Esophagus mucosa (tissue), 1 donor: ENCODE measurements at places on chromosomes 1 and 21. TPM values are rescaled to one million over a fixed set of nuclear protein-coding genes. Genes with fewer than 3 reads are reported as not detected.

DNA sequence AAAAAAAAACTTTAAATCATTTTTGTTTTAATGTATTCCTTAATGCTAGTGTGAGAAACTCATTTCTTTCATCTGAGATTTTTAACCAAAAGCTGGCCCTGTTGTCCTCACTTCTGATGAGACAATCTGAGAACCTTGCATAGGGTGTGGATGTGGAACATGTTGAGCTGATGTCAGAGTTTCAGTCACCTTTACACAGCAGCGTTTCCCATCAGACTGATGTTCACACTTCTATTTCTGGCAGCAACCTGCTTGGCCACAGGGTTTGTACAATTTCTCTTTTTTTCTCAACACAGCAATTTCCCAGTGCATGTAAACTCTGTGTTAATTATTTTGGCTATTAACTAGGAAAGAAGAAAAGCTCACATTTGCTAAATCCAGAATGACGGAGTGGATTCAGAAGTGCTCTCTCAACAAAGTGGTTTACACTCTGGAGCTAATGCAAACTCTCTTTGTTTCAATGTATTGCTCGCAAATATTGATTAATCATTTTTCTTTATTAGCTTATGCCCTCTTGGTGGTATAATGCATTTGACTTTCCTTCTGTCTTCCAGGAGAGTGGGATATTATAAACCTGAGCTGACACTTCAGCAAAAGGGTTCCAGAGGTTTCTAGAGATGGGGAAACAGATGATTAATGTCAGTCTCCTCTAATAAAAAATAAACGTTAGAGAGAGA is 70.5 kb upstream of the HSPA13 start:
- ATAC-seq = no peak

GRCh38 chr1:197093226-197093885 is 26.3 kb upstream of the F13B start:
- no peak for ATAC-seq

- no peak for ATAC-seq
These were observed 53.0 kb downstream of the DISP3 start for GRCh38 chr1:11531943-11532342.

Gene CHI3L1
- 20.5 TPM for total RNA-seq
